B cell (primary cell): ENCODE measurements at places on chromosomes 16 and 17. TPM values are rescaled to one million over a fixed set of nuclear protein-coding genes. Genes with fewer than 3 reads are reported as not detected.

DNA sequence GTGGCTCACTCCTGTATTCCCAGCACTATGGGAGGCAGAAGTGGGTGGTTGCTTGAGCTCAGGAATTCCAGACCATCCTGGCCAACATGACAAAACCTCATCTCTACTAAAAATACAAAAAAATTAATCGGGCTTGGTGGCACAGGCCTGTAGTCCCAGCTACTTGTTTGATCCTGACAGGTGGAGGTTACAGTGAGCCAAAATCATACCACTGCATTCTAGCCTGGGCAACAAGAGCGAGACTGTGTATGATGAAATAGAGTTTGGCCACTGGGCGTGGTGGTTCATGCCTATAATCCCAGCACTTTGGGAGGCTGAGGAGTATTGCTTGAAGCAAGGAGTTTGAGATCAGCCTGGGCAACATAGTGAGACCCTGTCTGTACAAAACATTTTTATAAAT is 173.3 kb downstream of the TANC2 start:
- no peak for DNase-seq

DNA sequence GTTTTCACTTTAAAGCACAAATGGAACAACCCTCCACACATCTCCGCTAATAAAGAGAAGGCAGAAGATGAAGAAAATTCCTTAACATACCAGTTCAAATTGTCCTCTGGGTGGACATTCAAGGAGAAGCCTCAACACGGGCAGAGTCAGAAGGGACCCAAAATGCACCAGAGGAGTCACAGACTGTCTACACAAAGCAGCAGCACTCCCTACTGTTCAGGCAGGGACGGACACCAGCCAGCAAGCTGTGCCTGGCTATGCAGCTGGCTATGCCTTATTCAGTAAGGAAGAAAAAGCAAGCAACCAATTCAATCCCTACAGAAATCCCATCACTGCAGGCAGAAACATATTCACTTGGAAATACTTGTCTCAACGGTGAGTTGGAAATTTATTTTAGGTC is 8.1 kb downstream of the DNAJC7 start:
- DNase-seq: no peak

Gene CD300E
- polyA plus RNA-seq: 0.92 and 1.4 TPM in 2 replicates

Gene BEAN1
- polyA plus RNA-seq: not detected in 2 replicates

- peak; percentile 20 for DNase-seq
Observed at GRCh38 chr17:56786989-56787482, 46.7 kb downstream of the C17orf67 start.

GRCh38 chr16:57261806-57262205 is 16.7 kb downstream of the ARL2BP start:
- DNase-seq: no peak
